Sigmoid colon (tissue), 7 donors: ENCODE measurements at places on chromosomes 4 and X. TPM values are rescaled to one million over a fixed set of nuclear protein-coding genes. Genes with fewer than 3 reads are reported as not detected.

GRCh38 chr4:58515226-58515625 lies 1405.0 kb upstream of the IGFBP7 start:
- no peaks in the 10 kb centered on the region for H3K27me3 ChIP-seq
- no peaks in the 10 kb centered on the region for H3K36me3 ChIP-seq
- H3K4me1 ChIP-seq: no peaks in the 10 kb centered on the region

Gene TGIF2LX
- total RNA-seq: not detected

Gene TECRL
- total RNA-seq: not detected

- H3K4me3 ChIP-seq: no peak overlapping the region
- no peaks in the 10 kb centered on the region for H3K36me3 ChIP-seq
- H3K27ac ChIP-seq: no peak overlapping the region
- H3K4me1 ChIP-seq: no peaks in the 10 kb centered on the region
- no peaks in the 10 kb centered on the region for H3K27me3 ChIP-seq
Measured at GRCh38 chr4:40288566-40288965, 46.6 kb upstream of the CHRNA9 start.

Gene DCAF4L1
- total RNA-seq: 0.14 TPM

- H3K36me3 ChIP-seq: no peaks in the 10 kb centered on the region
- H3K4me1 ChIP-seq: no peaks in the 10 kb centered on the region
- H3K27me3 ChIP-seq: no peaks in the 10 kb centered on the region
- no peak overlapping the region for H3K4me3 ChIP-seq
Measured at GRCh38 chrX:105477351-105477750, 256.9 kb upstream of the TEX13A start.

DNA sequence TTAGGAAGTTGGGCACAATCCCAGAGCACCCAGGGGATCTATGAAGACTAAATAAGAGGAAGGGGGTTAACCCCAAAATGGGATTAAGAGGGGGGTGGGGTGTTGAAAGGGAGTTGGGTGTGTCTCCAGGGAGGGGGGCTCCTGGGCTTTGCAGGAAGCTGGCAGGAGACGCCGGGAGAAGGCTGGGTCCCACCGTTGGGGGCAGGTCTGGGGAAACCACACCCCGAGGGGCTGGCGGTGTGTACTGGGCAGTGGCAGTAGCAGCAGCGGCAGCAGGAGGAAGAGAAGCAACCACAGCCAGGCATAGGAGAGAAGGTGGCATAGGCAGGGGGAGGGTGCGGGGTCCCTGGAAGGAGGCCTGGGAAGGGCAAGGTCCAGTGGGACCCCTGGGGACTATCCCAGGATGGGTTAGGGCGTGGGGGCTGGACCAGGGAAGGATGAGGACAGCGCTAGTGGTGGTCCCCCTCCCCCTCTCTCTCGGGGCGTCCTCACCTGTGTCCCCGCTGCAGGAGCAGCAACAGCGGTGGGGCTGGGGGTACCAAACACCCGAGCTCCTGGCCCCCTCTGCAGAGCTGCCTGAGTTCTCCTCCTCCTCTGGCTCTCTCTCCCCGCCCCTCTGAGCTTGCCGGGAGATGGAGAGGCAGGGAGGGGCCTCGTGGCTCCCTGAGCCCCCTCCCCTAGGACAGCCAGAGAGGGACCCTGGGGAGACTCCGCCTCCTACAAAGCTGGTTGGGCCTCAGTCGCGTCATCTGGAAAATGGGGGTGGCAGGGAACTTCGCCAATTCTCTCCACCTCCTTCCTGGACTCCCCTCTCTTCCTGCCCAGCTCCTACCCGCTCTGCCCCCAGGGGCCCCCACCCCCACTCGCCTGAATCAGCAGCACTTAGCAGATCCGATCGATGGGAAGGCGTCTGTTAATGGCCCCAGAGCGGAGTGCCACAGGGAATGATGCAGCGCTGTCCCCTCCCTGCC lies at the start of gene KCND1:
Gene KCND1 (minus strand): TSS at position 596 of the 971 bp plus-strand sequence. CDS start 1,573 bp downstream, outside the sequence.
- peaks cover 17% of the 10 kb centered on the region for H3K36me3 ChIP-seq
- peak within 1 kb of the TSS; percentile 27 for H3K27ac ChIP-seq
- H3K4me3 ChIP-seq: peak within 1 kb of the TSS; percentile 30
- peak; percentile 73 for DNase-seq
- no peaks in the 10 kb centered on the region for H3K27me3 ChIP-seq
- H3K4me1 ChIP-seq: no peaks in the 10 kb centered on the region

GRCh38 chrX:108399418-108400165 lies 38.6 kb downstream of the COL4A6 start:
- no peak overlapping the region for H3K4me3 ChIP-seq
- H3K27me3 ChIP-seq: no peaks in the 10 kb centered on the region
- H3K36me3 ChIP-seq: no peaks in the 10 kb centered on the region
- H3K4me1 ChIP-seq: no peaks in the 10 kb centered on the region

DNA sequence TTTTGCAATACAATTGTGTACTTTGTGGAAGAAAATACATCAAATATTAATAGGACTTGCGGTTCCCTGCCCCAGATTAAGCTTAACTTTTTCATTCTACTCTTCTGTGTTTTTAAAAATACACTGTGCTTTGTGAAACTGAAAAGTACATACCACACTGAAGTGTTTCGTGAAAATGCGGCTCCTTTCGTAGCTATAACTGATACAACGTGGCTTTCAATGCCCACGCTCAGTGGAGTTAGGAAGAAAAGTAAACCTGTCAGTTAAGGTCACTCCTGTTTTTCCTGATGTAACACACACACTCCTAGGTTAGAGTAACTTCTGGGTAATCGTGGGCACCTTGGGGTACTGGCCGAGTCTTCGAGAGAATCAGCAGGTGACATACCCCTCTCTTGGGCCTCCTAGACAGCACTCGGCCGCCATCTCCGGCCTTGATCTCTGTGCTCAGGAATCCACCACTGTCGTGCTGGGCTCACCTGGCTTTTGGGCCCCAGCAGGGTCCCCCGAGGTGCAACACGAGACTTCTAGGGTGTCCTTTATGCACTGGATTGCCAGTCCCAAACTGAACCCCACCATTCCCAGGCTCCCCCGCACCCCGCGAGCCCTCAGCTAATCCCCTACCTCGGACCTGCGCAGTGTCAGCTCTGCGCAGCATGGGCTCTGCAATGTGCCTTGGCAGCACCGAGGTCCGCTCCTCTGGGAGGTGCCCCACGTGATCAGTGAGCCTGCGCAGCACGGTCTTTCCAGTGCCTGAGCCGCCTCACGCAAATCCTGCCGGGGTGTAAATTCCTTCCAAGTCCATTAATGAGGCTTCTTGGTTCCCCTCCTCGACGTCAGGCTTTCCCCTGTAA lies 162.6 kb upstream of the INTU start:
- H3K4me3 ChIP-seq: no peak overlapping the region
- H3K27me3 ChIP-seq: no peaks in the 10 kb centered on the region
- H3K27ac ChIP-seq: no peak overlapping the region
- no peak for DNase-seq
- no peaks in the 10 kb centered on the region for H3K4me1 ChIP-seq

DNA sequence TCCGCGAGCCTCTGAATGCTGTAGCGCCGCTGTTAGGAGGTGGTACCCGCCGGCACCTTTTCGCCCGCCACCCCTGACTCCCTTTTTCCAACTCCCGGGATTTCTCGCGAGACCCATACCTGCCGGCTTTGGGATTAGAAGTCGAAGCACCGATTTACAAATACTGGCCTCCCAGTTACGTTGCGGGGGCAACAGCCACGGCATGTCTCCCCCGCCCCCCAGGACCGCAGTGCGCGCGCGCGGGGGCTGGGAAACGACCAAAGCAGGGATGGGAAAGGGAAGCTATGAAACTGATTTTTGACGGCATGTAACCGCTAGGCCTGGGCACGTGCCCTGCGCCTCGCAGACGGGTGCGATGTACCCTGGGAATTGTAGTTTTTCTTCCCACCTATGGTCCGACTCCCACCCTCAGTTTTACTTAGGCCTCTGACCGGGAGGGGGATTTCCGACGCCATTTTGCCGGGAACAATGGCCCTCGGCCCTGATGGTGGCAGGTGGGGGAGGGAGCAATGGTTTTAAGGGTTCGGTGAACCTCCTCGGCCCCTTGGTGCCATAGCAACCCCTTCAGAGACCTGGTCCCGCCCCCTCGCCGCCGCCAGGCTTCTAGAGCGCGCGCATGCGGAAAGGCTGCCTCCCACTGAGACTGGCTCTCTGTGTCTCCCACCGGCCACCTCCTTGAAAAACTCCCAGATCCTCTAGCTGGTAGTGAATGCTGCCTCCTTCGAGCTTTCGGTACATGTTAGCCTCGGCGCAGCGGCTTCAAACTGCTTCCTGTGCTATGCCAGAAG lies 772 bp upstream of the WNK3 start:
- DNase-seq: peak; percentile 69
- no peaks in the 10 kb centered on the region for H3K27me3 ChIP-seq
- H3K4me3 ChIP-seq: peak overlapping the region; percentile 50
- H3K27ac ChIP-seq: peak overlapping the region; percentile 71
- no peaks in the 10 kb centered on the region for H3K36me3 ChIP-seq

Gene EMD
- total RNA-seq: 46.0 TPM

- no peaks in the 10 kb centered on the region for H3K36me3 ChIP-seq
- no peak overlapping the region for H3K4me3 ChIP-seq
- no peak for DNase-seq
- H3K4me1 ChIP-seq: no peaks in the 10 kb centered on the region
Measured at GRCh38 chr4:38510201-38510600, 153.8 kb upstream of the KLF3 start.
